Cortex of kidney (tissue), 1 donor: ENCODE measurements at places on chromosomes 13 and 19.

DNA sequence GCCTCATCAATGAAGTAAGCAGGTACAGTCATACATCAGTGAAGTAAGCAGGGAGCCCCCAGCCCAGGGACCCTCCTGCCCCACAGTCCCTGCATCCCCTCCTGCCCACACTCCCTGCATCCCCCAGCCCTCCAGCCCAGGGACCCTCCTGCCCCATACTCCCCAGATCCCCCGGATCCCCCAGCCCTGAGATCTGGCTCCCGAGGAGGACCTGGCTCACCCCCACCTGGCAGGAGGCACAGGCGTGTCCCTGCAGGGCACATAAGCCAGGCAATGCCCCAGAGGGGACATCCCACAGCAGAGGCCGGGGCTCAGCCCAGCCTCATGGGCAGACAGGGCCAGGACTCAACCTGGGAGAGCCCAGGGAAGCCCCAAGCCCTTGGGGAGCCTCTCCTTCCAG, 53.6 kb upstream of the TPM4 start:
- DNase-seq, result no peak

DNA sequence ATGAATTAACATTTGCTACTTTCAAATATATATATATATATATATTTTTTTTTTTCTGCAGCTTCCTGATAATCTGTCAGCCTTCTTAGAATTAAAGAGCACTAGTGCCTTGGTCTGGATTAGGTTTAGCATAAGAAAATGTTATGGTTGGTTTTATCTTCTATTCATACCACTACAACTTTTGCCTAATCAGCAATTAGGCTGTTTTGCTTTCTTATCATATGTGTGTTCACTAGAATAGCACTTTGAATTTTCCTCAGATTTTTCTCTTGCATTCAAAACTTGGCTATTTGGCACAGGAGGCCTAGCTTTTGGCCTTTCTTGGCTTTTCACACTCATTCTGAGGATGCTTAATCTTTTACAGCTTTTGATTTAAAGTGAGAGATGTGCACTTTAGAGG, 1468.1 kb downstream of the PCDH9 start:
- DNase-seq, result no peak

GRCh38 chr13:100512422-100512821, 76.2 kb downstream of the GGACT start:
- DNase-seq, result no peak

DNA sequence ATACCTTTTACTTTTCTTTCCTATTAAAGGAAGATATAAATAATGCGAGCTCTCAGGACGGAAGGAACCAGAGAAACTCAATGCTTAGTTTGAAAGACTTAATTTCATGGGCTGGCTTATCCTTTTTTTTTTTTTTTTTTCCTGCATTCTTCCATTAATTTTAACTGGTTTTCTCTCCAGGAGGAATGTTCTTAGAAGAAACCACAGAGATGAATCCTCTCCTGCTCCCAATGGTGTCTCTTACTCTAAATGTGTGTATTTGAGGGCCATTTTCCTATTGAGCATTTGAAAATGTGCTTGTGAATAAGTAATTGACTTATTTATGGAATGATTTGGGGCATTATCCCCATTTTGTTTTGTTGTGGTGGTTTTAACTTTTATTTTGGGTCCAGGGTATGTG, 494.9 kb downstream of the FOXO1 start:
- DNase-seq, result no peak

- no peak for DNase-seq
Measured at GRCh38 chr13:101231751-101232428, 184.4 kb downstream of the NALCN start.

GRCh38 chr13:97569841-97570240, 135.9 kb downstream of the RAP2A start:
- no peak for DNase-seq

DNA sequence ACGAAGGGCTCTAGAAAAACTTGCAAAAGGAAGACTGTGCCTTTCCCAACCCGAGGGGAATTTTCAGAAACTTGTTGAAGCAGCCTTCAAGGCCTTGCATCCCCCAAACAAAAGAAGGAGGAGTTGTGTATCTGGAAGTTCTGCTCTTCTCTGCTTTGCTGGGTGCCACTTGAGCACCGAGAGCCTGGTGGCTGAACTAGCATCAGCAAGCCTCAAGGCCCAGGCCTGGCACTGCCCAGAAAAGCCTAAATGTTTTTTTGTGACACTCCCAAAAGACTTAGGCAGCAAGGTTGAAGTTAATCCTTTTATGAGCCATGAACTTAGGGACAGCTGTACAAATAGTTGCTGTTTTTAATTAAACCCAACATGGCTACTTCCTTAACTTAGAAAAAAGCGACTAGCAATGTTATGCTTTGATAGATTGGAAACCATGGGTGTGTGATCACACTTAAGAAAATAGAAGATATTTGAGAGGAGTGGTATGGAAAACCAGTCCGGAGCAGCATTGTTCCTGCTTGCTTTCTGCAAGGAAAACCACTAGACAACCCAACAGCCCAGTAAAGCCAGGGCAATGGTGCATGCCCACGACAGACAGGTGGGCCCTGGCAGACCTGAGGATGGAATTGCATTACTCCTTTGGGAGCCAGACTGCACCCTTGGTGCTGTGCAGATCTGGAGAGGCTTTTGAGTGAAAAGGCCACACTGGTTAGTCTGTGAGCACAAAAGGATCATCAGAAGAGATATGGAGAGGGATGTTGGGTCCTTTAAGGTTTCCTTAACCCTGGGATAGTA, 788 bp upstream of the DLEU7 start:
- no peak for DNase-seq

GRCh38 chr13:84865783-84866221, 933.4 kb downstream of the SLITRK6 start:
- no peak for DNase-seq

DNA sequence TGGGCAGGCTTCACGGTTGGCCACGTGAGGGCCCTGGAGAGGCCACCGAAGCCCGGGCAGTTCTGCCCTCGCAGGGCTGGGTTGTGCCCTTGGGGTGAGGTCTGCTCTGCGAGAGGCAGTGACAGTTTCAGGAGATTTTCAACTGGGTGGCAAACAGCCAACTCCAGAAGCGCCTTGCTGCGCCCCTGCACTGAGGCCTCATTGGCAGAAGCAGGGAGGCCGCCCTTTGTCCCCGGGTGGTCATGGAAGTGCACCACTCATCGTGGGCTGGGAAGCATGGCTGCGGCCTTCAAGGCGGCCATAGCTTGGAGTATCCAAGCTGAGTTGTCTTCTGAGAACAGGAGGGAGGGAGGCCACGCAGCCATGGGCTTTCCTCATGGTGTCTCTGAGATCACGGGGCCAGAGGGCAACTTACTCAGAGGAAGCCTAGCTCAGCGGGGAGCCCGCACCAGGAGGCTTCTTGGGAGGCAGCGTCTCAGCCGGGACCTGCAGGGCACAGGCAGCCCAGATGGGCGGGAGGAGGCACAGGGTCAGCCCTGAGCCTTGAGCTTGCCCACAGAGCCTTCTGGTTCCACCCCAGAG, 14.8 kb downstream of the PLEKHJ1 start:
- no peak for DNase-seq

DNA sequence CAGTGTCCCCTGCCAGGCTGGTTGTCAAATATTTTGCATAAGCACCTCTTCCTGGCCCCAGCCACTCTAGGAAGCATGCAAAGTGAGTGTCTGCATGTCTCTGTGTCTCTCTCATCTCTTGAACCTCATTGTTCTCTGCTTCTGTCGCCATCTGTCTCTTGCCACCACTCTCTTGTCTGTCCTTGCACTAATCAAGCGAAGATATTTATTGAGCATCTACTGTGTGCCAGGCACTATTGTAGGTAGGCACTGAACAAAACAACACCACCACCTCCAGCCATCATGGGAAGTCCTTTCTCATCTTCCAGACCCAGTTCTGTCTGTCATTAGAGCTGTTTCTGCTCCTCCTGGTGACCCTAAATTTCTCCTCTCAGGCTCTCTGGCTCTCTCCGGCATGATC, 52.0 kb upstream of the SHKBP1 start:
- DNase-seq, result no peak

GRCh38 chr13:107275312-107275711, 707.4 kb upstream of the ARGLU1 start:
- no peak for DNase-seq

DNA sequence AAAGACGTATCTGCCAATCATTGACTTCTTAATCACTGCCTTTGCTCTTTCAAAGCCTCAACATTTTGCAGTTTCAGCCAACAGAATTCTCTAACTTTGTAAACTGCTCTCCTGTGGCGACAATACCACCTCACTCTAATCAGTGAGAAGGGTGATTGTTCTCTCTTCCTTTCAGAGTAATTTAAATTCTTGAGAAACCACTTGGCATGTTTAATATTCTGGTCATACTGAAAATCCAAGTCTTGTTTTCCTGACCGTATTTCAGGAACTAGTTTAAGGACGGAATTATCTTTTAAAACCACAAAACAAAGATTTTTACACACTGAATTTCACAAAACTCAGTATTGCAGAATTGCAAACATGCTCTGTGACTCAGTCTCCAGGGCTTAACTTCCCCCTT, 5.2 kb upstream of the CDC16 start:
- no peak for DNase-seq

DNA sequence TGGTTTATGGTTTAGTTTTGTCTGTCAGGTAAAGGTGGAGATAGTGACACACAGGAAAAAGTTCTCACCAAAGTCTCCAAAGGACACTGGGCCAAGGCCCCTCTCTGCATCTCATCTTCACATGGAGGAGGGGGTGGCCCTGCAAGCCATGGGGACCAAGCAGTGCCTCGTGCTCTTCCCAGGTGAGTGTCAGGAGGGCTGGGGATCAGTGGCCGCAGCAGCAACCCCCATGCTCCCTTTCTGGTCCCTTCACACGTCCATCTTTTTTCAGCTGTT, 88.0 kb downstream of the RGCC start:
- DNase-seq, result no peak

GRCh38 chr13:67389171-67389570, 159.0 kb upstream of the PCDH9 start:
- DNase-seq, result no peak

GRCh38 chr13:93413972-93414717, 187.5 kb downstream of the GPC6 start:
- no peak for DNase-seq

GRCh38 chr13:79307866-79308298, 98.2 kb downstream of the RBM26 start:
- no peak for DNase-seq

DNA sequence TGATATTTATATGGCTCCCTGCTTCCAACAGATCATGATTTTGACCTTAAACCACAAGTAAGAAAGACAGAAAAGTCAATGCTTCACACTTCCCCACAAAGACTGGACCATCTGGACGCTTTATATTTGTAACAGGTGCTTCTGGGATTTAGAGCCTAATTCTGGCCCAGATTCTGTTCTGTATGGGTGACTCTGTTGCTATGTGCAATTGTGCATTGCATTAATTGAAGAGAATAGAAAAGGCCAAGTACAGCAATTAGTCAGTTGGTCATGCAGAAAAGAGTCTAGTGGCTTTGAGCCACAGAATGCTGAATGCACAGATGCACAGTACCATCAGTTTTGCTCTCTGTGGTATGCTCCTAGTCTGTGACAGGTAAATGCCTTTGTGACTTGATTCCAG, 657.4 kb upstream of the ATXN8OS start:
- no peak for DNase-seq

DNA sequence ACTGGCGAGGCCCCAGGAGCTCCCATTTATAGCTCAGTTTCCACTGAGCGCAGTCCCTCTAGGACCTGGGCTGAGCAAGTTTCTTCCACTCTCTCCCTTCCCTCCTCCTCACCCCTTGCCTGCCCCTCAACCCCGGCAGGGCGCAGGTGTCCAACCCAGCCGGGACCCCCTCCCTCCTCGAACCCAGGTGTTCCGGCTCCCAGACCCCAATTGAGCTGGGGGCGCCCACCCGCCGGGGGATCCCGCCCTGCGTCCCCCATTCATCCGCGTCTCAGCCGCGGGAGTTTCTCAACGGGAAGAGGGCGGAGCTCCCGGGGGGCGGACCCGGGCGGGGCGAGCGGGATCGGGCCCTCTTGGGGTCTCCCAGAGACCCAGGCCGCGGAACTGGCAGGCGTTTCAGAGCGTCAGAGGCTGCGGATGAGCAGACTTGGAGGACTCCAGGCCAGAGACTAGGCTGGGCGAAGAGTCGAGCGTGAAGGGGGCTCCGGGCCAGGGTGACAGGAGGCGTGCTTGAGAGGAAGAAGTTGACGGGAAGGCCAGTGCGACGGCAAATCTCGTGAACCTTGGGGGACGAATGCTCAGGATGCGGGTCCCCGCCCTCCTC, at the start of gene KIRREL2:
KIRREL2 (plus strand) TSS at position 366 of the 604 bp plus-strand sequence; CDS start at position 575, 209 bp downstream.
- no peak for DNase-seq

GRCh38 chr13:53691417-53691816, 662.8 kb downstream of the OLFM4 start:
- DNase-seq, result no peak

GRCh38 chr13:19984430-19985218, 26.1 kb downstream of the ZMYM2 start:
- no peak for DNase-seq

DNA sequence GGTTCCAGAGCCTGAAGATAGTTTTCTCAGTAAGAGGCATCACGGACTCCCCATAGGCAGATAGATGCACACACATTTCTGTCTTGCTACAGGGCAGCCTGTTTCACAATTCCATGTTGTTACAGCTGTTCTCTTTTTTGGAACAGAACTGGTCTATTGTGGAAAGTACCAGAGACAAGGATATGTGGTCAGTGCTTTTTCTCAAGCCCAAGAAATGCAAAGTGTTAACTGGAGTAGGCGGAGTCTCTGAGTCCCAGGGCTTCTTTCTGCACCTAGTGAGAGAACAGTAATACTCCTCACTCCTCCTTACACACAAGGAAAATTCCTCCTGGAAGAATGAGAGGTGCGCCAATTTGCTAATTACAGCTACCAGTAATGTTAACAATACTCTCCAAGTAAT, 141.6 kb upstream of the ARGLU1 start:
- no peak for DNase-seq

GRCh38 chr13:72692884-72693514, 34.4 kb downstream of the MZT1 start:
- no peak for DNase-seq

GRCh38 chr13:103133556-103133955, 67.3 kb upstream of the SLC10A2 start:
- no peak for DNase-seq

GRCh38 chr19:44757057-44757734, 8.7 kb downstream of the BCL3 start:
- no peak for DNase-seq

- no peak for DNase-seq
Measured at GRCh38 chr19:8331263-8331845, 10.1 kb downstream of the RPS28 start.

- no peak for DNase-seq
Measured at GRCh38 chr19:55385724-55386492, at the start of gene RPL28. RPL28 (plus strand) TSS chr19:55385932; CDS start chr19:55386358, 426 bp downstream.

GRCh38 chr19:12695997-12696365, 450 bp downstream of the FBXW9 start:
- DNase-seq, result no peak
